Hematopoietic multipotent progenitor cell treated with erythropoietin and hydrocortisone succinate and interleukin-3 and kit ligand, for 8 days (in vitro differentiated cells): ENCODE measurements at places on chromosomes 2 and 18.

- DNase-seq = no peak
Observed at GRCh38 chr2:162566666-162567065, 222.7 kb downstream of the GCA start.

- DNase-seq = no peak
Observed at GRCh38 chr18:79911344-79912270, 39.8 kb downstream of the SLC66A2 start.

- DNase-seq = no peak
Observed at GRCh38 chr2:30145826-30146336, 926 bp upstream of the YPEL5 start.

GRCh38 chr2:192940767-192941166 is 746.0 kb upstream of the TMEFF2 start:
- DNase-seq = no peak

DNA sequence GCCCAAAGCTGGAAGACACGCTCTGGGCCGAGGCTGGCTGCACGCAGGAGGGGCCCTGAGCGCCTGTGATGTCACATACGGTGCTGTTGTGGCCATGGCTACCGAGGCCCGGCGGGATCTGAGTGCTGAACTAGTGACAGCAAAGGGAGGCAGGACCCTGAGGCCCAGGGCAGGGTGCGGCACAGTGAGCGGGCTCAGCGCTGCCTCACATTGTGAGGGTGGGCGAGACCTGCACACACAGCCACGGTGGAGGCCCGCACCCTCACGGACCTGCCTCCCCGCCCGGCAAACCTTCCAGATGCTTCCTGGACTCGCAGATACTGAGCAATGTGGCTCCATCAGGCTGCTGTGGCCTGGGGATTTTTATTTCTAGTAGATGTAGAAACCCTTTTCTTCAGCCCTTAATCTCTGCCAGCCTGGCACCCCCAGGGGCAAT is 133.8 kb upstream of the CTDP1 start:
- no peak for DNase-seq

DNA sequence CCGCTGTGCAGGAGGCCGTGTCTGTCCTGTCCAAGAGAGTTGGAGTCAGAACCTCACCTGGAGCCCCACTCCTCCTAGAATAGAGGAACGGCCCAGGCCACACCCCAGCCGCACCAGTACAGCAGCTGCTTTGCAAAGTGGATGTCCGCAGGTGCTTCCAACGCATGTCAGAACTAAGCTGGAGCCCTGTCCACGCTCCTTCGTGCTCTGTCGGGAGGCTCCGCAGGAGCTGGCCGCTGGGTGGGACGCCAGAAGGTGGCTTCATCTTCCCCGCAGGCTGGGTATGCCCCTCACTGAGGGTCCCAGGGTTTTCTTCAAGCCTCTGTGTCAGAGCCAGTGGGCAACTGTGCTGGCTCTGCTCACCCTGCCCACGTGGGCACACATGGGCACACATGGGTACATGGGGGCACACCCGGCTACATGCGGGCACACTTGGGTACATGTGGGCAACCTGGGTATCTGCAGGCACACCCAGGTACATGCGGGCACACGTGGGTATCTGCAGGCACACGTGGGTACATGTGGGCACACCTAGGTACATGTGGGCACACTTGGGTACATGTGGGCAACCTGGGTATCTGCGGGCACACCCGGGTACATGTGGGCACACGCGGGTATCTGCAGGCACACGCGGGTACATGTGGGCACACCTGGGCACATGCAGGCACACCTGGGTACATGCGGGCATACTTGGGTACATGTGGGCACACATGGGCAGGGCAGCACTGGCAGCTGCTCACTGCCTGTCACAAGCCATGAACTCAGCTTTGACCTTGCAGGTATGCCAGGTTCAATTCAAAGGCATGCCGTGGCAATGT is 67.1 kb upstream of the CTDP1 start:
- DNase-seq = no peak

DNA sequence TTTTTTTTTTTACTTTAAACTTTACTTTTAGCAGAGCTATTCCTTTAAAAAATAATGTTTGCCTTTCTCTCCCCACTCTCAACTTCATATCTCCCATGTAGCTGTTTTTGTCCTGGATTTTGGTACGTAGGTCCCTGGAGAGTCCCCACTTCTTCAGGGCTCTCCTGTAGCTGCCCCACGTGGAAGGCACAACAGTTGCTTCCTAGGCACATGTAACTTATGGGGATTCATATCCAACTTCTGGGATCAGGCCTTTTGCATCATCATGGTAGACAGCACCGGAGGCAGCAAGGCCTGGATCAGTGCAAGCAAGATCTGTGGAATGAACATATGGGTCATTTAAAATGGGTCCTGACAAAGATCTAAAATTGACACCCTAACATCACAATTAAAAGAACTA is 95.7 kb downstream of the ACAA2 start:
- no peak for DNase-seq

GRCh38 chr2:136384531-136385303 is 266.8 kb upstream of the CXCR4 start:
- peak; percentile 51 for DNase-seq

DNA sequence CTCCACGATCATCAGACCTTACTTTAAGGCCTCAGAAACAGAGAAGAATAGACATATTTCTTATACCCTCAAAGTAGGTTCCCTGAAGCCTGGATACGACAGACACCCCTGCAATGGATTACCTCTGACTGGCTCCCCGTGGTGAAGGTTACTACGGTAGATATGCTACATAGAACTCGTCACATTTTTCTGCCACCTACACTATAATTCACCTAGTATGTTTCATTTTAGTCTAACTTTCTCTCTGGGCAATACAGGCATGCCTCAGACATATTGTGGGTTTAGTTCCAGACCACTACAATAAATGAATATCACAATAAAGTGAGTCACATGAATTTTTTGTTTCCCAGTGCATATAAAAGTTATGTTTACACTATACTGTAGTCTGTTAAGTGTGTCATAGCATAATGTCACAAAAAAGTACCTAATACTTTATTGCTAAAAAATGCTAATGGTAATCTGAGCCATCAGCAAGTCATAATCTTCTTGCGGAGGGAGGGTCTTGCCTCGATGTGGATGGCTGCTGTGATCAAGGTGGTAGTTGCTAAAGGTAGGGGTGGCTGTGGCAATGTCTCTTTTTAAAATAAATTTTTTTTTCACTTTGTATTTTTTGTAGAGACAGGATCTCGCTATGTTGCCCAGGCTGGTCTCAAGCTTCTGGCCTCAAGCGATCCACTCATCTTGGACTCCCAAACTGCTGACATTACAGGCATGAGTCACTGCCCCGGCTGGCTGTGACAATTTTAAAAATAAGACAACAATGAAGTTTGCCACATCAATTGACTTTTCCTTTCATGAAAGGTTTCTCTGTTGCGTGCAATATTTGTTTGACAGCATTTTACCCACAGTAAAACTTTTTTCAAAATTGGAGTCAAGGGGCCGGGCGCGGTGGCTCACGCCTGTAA is 64.6 kb downstream of the TGIF1 start:
- no peak for DNase-seq

- DNase-seq = peak; percentile 38
Observed at GRCh38 chr2:200578778-200579177, 7.0 kb upstream of the AOX1 start.

DNA sequence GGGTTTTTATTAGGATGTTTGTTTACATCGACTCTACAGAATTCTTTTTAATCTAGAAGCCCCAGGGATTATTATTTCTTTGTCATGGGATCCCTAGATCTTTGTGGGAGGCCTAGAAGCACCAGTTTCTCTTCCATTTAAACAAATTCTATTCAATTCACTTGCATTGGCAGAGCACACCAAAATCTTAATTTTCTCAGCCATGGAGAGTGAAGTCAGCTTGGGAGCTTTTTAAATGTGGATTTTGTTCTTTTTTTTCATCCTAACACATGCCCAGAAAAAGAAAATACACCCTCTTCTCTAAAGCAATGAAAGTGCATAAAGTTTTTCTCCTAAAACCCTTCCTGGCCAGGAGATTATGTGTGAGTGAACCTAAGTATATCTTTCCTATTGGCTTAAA is 38.5 kb downstream of the CDCA7 start:
- DNase-seq = no peak

DNA sequence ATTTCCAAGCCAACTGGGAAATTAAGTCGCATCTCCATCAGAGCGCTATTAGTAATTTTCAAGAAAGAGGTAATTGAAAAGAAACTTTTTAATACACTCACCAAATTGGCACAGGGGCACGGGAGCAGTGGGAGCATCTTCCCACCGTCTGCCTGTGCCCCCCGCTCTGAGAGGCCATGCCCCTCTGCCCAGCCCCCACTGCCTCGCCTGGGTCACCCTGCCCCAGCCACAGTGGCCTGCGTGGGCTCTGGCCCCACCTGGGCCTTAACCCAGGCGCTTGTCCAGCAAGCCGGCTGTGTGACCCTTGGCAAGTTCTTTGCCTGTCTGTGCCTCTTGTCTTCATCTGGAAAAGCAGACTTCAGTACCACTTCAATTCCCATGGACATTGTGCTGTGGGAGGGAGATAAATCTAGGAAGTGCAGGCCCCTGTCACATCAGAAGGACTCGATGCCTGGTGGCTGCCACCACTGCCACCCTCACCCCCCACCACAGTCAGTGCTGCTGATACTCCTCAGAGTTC is 31.9 kb downstream of the GLI2 start:
- no peak for DNase-seq

- DNase-seq = no peak
Observed at GRCh38 chr2:174873471-174873870, 109.2 kb upstream of the CHRNA1 start.

DNA sequence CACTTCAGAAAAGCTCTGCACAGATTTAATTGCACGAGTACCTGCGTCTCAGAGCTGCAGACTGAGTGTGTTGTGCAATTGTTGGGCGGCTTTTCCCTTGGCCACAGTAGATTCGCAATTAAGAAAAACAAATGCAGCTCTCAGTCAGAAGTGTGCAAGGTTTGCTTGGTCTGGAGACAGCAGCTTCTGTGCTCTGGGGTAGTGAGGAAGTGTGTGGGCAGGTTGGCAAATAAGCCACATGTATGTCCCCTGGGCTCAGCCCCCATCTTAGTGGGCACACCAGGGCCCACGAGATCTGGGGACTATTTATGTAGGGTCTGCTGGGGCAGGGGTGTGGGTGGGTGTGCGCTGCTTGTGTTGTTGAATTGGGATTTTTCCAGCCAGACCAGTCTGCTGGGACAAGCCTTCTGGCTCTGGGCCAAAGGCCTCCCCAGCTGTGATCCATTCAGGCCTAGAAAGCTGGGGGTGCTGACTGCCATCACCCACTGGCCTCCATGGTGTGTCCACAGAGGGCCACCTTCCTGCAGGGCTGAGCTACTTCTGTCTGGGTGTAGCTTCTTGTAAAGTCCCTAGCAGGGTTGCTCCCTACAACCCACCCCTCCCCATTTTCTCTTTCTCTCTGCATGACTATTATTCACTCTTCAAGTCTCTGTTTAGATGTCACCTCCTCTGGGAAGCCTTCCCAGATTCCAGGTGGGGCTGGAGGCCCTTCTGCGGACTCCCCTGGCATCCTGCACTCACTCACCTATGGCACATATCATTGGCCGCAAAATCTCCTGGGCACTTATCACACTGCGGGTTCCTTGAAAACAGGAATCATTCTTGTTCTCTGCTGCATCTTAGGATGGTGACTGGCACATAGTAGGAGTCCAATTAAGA is 67.8 kb downstream of the ODC1 start:
- no peak for DNase-seq

DNA sequence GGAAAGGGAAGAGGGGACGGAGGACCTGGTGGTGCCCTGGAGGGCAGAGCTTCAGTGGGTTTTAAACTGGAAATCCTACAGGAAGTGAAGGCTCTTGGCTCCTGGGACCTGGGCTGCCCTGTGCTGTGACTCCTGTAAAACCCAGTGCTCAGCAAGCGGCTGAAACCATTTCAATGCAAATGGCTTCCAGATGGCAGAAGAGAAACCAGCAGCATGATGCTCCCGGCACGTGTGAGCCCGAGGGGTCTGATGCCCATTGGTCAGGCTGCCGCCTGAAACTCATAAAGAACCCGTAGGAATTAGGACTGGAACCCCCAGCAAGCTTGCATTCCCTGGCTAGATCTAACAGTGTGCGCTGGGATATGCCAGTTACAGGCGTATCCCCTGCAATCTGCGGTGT is 109.2 kb upstream of the THOC1 start:
- no peak for DNase-seq

DNA sequence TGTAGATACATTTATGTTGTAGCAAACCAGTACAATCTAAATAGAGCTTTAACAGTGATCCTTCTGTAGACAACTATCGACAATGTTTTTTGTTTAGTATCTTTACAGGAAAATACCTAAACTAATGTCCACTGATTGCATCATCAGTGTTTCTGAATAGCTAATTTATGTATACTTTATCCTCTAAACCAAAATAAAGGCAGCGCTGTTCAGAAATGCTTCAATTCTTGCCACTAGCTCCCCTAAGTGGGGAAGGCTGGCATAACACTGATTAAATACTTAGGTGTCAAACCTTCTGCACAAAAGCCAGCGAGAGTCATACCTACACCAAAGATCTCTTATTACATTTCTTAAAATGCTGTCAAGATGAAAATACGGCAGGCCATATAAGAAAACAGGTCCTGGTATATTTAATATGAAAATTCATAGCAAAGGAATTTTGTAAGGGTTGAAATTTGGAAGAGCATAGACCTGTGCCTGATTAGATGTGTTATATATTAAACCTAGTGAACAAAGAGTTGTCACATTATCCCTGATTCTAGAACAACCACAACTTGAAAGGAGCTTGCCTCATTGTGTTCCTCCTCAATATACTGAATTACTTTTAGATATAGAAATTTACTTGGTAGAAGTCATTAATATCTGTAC is 1693.4 kb upstream of the SLC39A10 start:
- DNase-seq = peak; percentile 8

GRCh38 chr18:52875725-52876124 is 535.7 kb downstream of the DCC start:
- no peak for DNase-seq

DNA sequence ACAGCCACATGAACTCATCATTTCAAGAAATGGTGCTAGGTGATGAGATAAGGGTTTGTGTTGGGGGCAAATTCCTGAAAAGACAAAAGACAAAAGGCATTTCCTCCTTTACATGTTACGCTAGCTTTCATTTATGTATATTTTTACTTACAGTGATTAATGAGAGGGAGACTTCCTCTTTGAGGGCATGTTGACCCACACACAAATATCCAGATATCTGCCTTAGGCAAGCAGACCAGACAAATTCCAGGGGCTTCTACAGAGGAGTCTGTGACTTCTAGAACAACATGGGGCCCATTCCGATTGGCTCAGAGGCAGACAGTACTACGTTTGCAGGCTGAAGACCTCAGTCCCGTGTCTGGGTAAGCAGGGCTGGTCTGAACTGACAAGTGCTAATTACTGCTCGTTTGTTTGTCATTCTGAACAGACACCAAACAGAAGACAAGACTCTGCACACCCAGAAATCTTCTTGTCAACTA is 74.8 kb upstream of the ST6GAL2 start:
- DNase-seq = no peak

GRCh38 chr18:38494065-38494464 is 928.5 kb upstream of the CELF4 start:
- DNase-seq = no peak

GRCh38 chr2:160609346-160609745 is 115.7 kb upstream of the RBMS1 start:
- no peak for DNase-seq

GRCh38 chr2:168978461-168978861 is 52.7 kb downstream of the ABCB11 start:
- DNase-seq = no peak
